ENCODE measurements at places on chromosomes 1 and 21. TPM values are rescaled to one million over a fixed set of nuclear protein-coding genes. Genes with fewer than 3 reads are reported as not detected.

DNA sequence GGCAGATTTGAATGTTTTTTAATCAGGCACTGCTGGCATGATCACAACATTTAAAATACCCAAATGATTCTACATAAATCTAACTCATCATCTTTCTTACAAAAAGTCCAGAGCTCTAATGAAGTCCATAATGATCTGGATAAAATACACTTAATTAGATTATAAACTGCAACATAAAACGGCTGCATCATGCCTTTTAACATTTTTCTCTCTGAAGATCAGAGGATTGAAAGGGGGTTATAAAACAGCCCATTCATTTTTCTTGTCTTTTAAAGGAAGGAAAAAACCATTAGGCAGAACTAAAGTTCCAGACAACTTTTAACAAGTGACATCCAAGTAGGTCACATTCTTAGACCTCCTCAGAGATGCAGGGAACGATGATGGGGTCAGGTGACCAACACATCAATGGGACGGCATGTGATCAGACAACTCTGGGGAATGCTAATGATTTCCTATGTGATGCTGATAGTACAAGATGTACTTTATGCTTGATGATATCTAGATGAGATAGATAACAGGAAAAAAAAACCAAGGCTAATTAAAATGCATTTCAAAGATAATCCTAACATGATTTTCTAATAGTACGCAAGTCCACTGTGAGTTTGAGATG lies 455.1 kb downstream of the SMYD3 start:
- no peak for DNase-seq

- DNase-seq = peak; percentile 76
These were observed 65.2 kb downstream of the SIK1 start for GRCh38 chr21:43361493-43362296.

GRCh38 chr1:58778385-58779000 lies 5.4 kb downstream of the JUN start:
- no peak for DNase-seq

DNA sequence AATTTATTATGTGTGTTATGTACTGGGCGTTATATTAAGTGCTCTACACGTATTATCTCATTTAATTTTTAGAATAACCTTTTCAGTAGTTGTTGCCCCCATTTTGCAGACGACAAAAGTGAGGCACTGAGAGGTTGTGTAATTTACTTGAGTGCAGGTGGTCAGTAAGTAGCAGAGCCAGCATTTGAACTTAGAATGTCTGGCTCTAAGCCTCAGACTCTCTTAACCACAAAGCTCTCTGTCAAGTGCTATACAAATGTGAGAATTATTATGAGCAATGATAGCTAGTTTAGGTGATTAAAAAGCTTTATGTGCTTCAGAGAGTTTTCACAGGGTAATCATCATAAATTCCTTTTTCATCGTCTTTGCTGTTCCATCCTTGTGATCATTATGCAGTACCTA lies 96.3 kb upstream of the UBE2U start:
- no peak for DNase-seq

GRCh38 chr1:2528016-2528415 lies 1.6 kb upstream of the PANK4 start:
- DNase-seq = peak; percentile 86

- no peak for DNase-seq
These were observed 10.2 kb downstream of the CYP4B1 start for GRCh38 chr1:46809071-46809470.

GRCh38 chr21:36566644-36567043 lies 86.7 kb upstream of the CLDN14 start:
- no peak for DNase-seq

- no peak for DNase-seq
These were observed 859 bp upstream of the LRRC8B start for GRCh38 chr1:89523572-89524368.

DNA sequence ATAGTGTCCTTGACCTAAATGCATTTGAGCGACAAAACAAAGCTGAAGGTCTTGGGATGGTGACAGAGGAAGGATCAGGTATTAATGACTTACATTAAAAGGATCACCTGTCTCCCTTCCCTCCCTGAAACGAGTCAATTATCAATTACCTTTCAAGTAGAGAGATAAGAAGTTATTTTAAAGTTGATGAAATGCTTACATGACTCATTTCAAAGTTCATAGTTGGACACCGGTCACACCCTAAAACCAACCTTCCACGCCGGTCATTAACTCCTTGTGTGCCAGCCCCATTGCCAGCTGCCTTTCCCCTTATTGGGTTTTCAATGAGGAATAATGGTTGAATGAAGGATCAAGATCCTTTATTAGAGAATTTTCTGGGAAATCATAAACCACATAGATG lies 129.8 kb downstream of the ZP4 start:
- no peak for DNase-seq

DNA sequence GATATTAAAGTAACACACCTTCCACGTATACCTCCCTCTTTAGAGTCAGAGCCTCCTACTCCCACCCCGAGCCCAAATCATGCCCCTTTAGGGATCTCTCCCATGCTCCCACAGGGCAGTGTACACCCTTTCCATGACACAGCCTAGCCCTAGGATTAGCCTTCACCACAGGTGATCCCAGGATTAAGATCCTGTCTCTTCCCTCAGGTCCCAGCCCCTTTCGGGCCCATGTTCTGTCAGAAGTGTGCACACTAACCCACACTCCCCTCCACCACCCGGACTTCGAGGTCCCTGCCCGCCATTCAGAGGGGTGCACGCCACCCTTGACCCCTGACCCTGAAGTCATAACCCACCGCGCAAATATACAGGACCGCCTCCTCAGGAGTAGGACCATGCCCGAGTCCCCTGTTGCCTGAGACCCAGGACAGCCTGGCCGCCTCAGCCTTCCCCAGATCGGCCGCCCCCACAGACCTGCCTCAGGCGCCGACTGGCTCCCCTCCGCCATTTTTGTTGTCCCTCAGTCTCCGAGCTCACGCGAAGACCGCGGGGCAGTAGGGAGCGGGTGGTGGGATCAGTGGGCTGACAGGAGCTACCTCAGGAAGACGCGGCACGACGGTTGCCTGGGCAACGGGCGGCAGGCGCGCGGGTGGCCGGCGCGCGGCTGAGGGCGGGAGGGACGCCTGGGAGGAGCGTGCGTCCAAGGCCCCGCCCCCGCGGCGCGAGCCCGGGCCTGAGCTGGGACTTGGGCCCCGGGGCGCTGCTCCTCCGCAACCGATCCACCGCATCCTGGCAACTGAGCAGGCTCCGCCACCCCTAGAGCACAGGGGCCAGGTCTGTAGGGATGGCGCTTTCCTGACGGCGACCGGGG lies at the start of gene AGBL4:
Gene AGBL4 (minus strand): TSS at position 663 of the 868 bp plus-strand sequence.
- peak; percentile 73 for DNase-seq

DNA sequence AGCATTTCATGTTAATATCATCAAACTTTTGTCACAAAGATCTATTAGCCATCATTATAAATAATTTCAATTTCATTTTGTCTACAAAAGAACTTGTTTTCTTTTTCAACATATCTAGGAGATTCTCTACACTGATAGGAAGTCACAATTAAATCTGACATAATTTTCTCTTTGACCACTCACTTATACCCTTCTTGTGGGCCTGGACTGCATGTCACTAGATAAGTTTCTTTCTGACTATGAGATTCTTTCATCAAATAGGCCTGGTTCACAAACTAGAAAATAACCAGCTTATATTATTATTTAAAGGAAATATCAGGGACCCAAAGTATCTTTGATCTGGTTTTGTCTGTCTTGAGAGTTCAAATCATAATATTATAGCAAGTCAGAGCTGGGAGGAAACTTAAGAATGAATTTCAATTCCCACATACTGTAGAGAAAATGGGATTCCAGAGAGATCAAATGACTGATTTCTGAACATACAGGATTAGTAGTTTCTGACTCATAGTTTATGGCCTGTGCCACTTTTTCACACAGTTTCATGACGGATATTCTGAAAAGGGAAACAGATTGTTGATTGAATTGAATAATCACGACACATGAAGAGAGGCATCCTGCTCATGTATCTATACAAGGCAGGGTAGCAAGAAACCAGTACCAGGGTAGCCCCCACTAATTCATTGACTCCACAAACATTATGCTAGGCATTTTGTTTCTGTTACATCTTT lies 355.8 kb downstream of the GPATCH2 start:
- no peak for DNase-seq

- DNase-seq = peak; percentile 55
These were observed 74.7 kb downstream of the NTPCR start for GRCh38 chr1:233025157-233025556.

DNA sequence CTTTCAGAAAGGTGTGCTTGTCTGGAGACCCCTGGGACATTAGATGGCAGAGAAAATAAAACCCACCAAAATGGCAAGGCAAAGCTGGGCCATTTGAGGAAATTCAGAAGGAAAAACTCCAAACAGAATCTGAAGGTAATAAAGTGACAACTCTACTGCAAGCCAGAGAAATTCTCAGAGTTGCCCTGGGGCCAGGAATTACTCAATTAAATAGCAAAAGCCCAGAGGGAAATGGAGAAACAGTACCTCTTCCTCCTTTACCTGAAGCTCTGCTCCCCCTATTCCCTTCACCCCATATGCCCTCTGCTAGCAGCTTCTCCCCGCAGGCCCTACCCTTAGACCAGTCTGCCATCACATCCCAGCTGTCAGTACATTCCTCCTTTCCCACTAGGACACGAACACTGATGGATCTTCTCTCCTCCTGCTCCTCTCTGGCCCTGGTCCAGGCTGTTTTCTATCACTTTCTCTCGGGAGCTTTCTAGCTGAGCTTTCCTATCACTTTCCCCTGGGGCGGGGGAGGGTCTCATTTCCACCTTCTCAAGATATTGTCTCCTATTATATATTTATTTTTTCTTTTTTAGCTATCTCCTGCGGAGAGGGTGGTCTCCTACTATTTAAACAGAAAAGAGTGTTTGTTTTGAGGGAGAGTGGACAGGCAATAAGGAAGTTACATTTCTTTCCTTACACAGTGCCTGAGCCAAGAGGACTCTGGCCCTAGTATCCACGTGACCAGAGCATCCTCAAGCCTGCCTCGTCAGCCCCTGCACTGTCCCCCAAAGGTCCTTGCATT lies 47.7 kb upstream of the RBM15 start:
- DNase-seq = no peak

- no peak for DNase-seq
These were observed 1.7 kb downstream of the C1QB start for GRCh38 chr1:22654692-22655091.

Gene LCE1C
- total RNA-seq = not detected

Gene FCRL5
- 0.11 TPM for total RNA-seq

Gene PLCH2
- 0.13 TPM for total RNA-seq

Gene TENT5C
- total RNA-seq = 18.7 TPM

Gene TMIGD3
- 0.89 TPM for total RNA-seq

Gene GPX7
- total RNA-seq = 3.9 TPM
